ENCODE measurements at places on chromosomes 4 and X.
A peak's percentile ranks its signal among the peaks of the same experiment; 100 is the strongest.

- no peaks in the 10 kb centered on the region for H3K36me3 ChIP-seq
- H3K27me3 ChIP-seq = no peaks in the 10 kb centered on the region
- peaks cover 6% of the 10 kb centered on the region for H3K4me1 ChIP-seq
- no peak overlapping the region for H3K27ac ChIP-seq
- no peak for DNase-seq
Measured at GRCh38 chrX:129998021-129998420, 15.6 kb downstream of the BCORL1 start.

DNA sequence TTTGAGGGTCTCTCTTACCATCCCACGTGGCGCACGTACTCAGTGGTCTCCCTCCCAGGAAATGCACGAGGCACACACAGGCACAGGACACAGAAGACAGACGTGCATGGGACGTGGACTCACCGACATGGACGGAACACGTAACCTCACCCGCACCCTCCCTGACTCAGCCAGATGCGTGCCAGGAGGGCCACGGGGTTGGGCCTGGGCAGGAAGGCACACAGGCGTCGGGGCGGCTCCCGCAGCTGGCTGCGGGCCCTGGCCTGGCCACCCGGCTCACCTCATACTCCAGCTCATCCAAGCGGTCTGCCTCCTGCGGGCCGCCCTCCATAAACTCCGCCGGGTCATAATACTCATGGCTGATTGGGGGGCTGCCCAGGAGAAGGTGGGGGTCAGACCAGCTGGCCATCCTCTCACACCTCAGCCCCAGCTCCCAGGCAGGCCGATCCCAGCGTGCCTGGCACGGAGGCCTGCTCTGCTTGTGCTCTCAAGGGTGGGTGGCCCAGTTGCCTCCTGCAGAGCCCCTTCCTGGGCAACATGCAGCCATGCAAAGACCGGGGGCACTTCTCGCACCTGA lies 12.6 kb downstream of the SSR4 start:
- H3K4me1 ChIP-seq = no peaks in the 10 kb centered on the region
- no peaks in the 10 kb centered on the region for H3K27me3 ChIP-seq
- no peaks in the 10 kb centered on the region for H3K36me3 ChIP-seq
- no peak overlapping the region for H3K4me3 ChIP-seq
- no peak for DNase-seq

- peak; percentile 56 for DNase-seq
- H3K36me3 ChIP-seq = no peaks in the 10 kb centered on the region
- H3K27me3 ChIP-seq = peaks cover 8% of the 10 kb centered on the region
- peaks cover 36% of the 10 kb centered on the region for H3K4me1 ChIP-seq
Measured at GRCh38 chr4:7364979-7365378, 69.8 kb downstream of the PSAPL1 start.

DNA sequence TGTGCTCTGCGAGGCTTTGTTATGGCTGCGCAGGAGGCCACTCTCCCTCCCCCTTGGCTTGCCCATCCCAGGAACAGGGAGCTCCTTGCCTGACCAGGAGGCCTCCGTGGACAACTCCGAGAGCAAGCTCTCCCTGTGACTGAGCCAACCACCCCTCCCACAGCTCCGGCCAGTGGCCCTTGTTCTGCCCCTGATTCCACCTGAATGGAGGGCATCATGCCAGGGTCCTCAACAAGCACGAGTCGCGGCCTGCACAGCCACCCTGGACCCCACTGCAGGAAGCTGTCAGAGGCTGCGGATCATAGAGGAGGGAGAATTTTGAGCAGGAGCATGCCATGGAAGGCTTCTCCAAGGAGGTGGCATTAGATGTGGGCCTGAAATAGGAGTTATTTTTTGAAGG lies 44.8 kb upstream of the GRPEL1 start:
- no peak overlapping the region for H3K27ac ChIP-seq
- DNase-seq = peak; percentile 5
- no peaks in the 10 kb centered on the region for H3K36me3 ChIP-seq
- peaks cover 24% of the 10 kb centered on the region for H3K27me3 ChIP-seq
- no peak overlapping the region for H3K4me3 ChIP-seq

DNA sequence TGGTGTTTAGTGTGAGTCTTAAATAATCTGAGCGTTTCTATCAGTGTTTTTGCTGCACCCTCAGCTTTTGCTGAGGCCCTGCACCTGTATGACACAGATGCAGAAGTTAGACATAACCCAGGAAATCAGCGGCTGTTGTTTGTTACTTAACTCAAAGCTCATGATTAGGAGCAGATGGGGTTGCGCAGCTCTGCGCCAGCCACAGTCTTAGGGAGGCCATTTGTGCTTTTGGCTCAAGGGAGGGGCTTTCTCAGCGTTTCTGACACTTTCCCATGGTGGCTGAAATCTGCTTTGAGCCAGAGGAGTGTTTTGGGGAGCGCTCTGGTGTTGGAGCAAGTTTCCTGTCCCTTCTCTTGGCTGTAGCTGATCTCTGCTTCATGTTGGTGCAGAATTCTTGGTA lies 433.8 kb downstream of the NAF1 start:
- DNase-seq = no peak
- H3K27ac ChIP-seq = no peak overlapping the region
- H3K4me3 ChIP-seq = no peak overlapping the region
- peaks cover 6% of the 10 kb centered on the region for H3K4me1 ChIP-seq
- H3K27me3 ChIP-seq = no peaks in the 10 kb centered on the region
- H3K36me3 ChIP-seq = no peaks in the 10 kb centered on the region

GRCh38 chrX:154408659-154409221 lies 314 bp downstream of the DNASE1L1 start:
- H3K36me3 ChIP-seq = no peaks in the 10 kb centered on the region
- H3K4me1 ChIP-seq = peaks cover 27% of the 10 kb centered on the region
- H3K27me3 ChIP-seq = no peaks in the 10 kb centered on the region
- DNase-seq = no peak
- peak overlapping the region; percentile 80 for H3K27ac ChIP-seq

DNA sequence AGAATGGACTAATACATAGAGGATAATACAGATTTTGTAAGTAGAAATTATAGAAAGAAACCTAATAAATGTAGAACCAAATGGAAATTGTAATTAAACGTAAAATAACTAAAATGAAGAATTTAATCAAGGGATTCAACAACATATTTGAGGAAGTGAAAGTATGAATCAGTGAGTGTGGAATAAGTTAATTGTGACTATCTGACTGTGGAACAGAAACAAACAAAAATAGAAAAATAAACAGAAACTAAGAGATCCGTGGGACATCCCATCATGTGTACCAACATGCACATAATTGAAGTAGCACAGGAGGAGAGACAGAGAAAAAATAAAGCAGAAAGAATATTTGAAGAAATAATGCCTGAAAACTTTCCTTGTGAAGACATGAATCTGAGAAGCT lies 208.6 kb upstream of the TACR3 start:
- no peak for DNase-seq
- no peaks in the 10 kb centered on the region for H3K36me3 ChIP-seq
- no peaks in the 10 kb centered on the region for H3K4me1 ChIP-seq
- H3K27ac ChIP-seq = no peak overlapping the region

GRCh38 chr4:5224340-5224739 lies 173.1 kb downstream of the STK32B start:
- H3K27me3 ChIP-seq = no peaks in the 10 kb centered on the region
- no peak overlapping the region for H3K4me3 ChIP-seq
- no peaks in the 10 kb centered on the region for H3K36me3 ChIP-seq
- no peak for DNase-seq
- H3K4me1 ChIP-seq = no peaks in the 10 kb centered on the region

DNA sequence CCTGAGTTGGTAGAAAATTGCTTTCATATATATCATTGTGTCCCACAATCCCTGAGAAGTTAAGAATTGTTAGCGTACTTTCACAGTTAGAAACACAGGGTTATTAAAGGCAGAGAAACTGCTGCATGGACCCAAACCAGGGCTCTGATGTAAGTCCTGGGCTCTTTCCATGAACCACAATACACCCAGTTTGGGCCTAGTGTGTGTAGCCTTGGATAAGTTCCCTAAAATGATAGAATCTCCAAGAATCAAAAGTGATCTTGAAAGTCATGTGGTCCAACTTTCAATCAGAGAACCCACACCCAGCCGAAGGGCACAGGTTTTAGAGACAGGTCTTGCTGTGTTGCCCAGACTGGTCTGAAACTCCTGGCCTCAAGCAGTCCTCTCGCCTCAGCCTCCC lies 257.8 kb upstream of the KLF3 start:
- H3K27ac ChIP-seq = no peak overlapping the region
- no peak overlapping the region for H3K4me3 ChIP-seq
- no peaks in the 10 kb centered on the region for H3K36me3 ChIP-seq
- no peak for DNase-seq
- no peaks in the 10 kb centered on the region for H3K4me1 ChIP-seq

- no peak for DNase-seq
- H3K36me3 ChIP-seq = no peaks in the 10 kb centered on the region
- no peaks in the 10 kb centered on the region for H3K4me1 ChIP-seq
- H3K27ac ChIP-seq = no peak overlapping the region
Measured at GRCh38 chrX:6465756-6466155, 69.2 kb downstream of the VCX3A start.

DNA sequence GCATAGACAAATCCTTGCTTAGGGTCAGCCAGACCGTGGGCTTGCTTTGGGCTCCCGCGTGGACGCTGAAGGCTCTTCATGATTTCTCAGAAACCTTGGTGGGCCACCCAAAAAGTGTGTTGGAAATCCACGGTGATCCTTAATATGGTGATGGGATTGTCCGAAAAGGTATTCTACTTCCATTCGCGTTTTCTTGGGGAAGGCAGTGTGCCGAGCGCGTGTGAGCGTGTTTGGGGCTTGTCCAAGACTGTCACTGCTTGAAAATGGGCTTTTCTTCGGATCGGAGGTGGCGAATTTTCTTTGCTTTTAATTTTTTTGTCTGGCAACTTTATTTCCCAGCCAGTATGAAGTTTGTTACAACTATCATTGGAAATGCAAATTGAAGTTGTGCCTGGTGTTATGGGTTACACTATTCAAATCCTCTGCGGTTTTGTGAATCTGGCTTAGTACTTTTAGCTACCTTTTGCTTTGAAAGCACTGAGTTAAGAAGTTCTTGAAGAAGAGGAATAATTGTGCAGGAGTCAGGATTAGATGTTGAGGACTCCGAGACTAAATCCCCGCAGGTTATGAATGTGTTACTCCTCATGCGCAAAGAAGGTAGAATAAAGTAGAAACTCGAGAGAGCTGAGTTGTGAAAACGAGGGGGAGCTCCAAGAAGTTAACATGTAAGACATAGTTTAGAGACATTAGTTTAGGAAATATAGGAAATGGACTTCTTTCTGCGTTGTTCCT lies 3.2 kb downstream of the SPRY1 start:
- no peaks in the 10 kb centered on the region for H3K27me3 ChIP-seq
- DNase-seq = no peak
- peak overlapping the region; percentile 87 for H3K4me3 ChIP-seq
- peaks cover 50% of the 10 kb centered on the region for H3K36me3 ChIP-seq

- no peak for DNase-seq
- H3K36me3 ChIP-seq = no peaks in the 10 kb centered on the region
- no peaks in the 10 kb centered on the region for H3K4me1 ChIP-seq
- no peak overlapping the region for H3K4me3 ChIP-seq
- no peaks in the 10 kb centered on the region for H3K27me3 ChIP-seq
Measured at GRCh38 chr4:74391890-74392475, 27.0 kb downstream of the EREG start.

GRCh38 chr4:147813973-147814372 lies 82.1 kb downstream of the ARHGAP10 start:
- H3K27me3 ChIP-seq = no peaks in the 10 kb centered on the region
- no peaks in the 10 kb centered on the region for H3K36me3 ChIP-seq
- H3K27ac ChIP-seq = peak overlapping the region; percentile 92
- peaks cover 100% of the 10 kb centered on the region for H3K4me1 ChIP-seq

Measured in left ventricle myocardium inferior (tissue), 1 donor.